ENCODE measurements at places on chromosomes 3 and 15.

GRCh38 chr3:46867550-46867898 lies 4.3 kb upstream of the MYL3 start:
- peak; percentile 89 for DNase-seq

DNA sequence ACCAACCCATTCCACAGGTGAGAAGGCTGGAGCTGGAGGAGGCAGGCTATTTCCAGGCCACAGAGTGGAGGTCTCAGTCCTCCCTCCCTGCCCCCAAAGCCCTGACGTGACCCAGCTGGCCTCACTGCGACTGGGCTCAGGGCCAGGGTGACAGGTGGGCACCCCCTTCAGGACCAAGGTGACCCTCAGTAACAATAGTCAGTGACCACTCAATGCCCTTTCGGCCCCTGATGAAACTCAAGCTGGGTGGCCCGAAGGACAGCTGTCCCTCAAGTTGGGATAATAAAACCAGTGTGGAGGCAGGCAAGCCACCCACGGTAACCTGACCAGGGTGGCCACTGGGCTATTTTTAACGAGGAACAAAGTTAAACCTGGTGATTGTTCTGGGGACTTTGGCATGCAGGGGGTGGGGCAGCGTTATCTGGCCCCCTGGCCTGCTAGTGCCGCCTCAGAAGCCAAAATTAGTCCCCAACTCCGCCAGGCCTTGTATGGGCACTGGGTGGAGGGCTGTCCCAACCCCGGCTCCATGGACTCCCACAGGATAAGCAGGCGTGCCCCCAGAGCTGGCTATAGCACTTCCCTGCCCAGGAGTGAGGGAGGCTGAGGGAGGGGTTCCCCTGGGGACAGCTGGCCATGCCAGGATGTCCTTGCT lies 1.1 kb downstream of the TNNC1 start:
- DNase-seq, result no peak

GRCh38 chr15:77720173-77720572 lies 87.5 kb upstream of the LINGO1 start:
- DNase-seq, result no peak

GRCh38 chr3:134453631-134454030 lies 32.2 kb downstream of the ANAPC13 start:
- DNase-seq, result no peak

DNA sequence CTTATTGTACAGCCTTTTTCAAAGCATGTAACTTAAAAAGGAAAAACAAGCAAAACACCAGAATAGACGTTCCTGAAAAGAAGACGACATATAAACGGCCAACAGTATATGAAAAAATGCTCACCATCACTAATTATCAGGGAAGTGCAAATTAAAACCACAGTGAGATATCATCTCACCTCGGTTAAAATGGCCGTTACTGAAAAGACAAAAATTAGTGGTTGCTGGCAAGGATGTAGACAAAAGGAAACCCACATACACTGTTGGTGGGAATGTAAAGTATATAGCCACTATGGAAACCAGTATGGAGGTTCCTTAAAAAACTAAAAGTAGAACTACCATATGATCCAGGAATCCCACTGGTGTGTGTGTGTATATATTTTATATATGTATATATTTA lies 64.5 kb upstream of the MLF1 start:
- DNase-seq, result no peak
